ENCODE measurements at places on chromosomes 4 and X.

- no peak for DNase-seq
Observed at GRCh38 chrX:71315917-71316316, 14.4 kb downstream of the ITGB1BP2 start.

DNA sequence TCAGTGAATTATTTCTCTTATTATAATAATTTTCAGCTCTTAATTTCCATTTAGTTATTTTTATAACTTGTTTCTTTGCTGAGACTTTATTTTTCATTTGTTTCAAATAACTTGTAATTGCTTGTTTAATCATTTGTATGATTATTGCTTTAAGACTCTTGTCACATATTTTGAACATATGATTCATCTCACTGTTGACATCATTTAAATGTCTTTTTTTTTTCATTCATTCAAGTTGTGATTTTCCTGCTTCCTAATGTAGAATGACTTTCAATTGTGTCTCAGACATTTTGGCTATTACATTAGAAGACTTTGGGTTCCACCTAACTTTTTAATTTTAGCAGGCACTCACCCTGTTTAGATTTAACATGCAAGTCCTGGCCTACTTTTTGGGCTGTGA lies 234.8 kb upstream of the DIPK2B start:
- DNase-seq: no peak

GRCh38 chr4:11729548-11729947 lies 300.9 kb upstream of the HS3ST1 start:
- no peak for DNase-seq

DNA sequence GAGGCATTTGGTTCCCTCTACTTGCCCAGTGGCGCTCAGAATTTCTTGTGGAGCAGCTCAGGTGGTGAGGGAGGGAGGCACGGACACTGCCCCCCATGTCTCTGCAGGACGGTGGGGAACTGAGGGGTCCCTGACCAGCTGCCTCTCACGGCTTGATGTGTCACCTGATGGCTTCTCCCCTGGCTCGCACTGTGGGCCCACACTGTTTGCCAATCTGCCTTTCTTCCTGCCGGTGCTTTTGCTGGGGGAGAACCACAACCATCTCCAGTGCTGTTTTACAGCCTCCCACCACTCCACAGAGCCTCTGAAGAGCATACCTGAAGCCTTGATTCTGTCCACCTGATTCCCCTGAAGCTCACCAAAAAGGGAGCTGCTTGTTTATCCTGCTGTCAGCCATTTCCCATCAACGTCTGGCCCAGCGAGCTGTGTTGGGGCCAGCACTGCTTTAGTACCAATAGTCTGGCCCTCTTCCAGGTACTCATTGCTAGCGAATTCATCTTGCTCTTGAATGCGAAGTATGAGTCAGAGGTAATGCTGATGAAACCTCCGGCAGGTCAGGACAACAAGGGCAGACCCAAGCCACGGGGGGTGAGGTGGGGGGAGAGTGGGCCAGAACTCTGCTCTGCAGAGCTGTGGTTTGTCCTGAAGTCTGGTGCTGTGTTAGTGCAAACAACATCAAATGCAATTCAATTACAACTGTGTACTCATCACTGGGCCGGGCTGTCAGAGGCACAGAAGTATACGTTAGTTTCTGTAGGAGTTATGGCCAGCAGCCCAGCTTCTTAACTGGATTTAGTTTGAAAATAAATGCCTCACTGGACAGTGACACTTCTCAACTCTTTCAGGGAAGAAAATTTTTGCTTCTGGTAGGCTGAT lies 208.3 kb upstream of the JADE1 start:
- DNase-seq: peak; percentile 17

- no peak for DNase-seq
Observed at GRCh38 chr4:12576409-12576808, 907.7 kb downstream of the RAB28 start.

- DNase-seq: no peak
Observed at GRCh38 chr4:40572692-40573310, 56.9 kb downstream of the RBM47 start.

- no peak for DNase-seq
Observed at GRCh38 chr4:71878376-71878775, 94.5 kb upstream of the GC start.

DNA sequence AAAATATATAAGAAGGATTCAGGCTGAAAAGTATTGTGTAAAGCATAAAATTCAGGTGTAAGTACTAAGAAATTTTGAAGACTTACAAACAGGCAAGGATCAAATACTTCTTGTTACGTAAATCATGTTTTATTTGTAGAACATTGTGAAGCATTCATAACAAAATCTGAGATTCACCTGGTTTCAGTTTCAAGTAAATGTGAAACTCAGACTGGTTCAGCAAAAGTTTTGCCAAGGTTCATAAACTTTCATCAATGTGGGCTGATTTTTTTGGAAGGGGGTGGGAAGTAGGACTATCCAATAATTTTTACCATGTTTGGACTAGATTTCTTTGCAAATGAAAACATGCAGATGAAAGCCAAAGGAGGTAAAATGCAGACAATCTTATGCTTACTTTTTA lies 527.7 kb downstream of the ANKRD50 start:
- no peak for DNase-seq

DNA sequence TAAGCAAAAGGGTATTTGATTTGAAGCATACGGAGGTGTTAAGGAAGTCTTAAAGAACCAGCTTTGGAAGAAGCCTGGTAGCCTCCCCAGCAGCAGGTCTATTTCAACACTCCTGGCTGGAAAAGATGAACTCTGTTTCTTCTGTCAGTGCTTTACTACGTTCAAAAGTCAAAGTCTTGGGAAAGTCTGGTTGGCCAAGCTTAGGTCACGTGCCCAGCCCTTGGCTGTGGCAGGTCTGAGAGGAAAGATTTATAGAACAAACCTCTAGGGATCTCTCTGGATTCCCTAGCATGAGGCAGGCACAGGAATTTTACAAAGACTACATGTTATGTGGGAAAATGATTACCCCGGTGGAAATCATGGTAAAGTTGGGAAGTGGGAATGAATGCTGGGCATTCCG lies 8.6 kb upstream of the ARHGAP10 start:
- DNase-seq: peak; percentile 16

Data from left colon (tissue), 2 donors.